ENCODE measurements at places on chromosomes 3 and 15. TPM values are rescaled to one million over a fixed set of nuclear protein-coding genes. Genes with fewer than 3 reads are reported as not detected.

TRANK1 gene
- 3.0 TPM for total RNA-seq

DNA sequence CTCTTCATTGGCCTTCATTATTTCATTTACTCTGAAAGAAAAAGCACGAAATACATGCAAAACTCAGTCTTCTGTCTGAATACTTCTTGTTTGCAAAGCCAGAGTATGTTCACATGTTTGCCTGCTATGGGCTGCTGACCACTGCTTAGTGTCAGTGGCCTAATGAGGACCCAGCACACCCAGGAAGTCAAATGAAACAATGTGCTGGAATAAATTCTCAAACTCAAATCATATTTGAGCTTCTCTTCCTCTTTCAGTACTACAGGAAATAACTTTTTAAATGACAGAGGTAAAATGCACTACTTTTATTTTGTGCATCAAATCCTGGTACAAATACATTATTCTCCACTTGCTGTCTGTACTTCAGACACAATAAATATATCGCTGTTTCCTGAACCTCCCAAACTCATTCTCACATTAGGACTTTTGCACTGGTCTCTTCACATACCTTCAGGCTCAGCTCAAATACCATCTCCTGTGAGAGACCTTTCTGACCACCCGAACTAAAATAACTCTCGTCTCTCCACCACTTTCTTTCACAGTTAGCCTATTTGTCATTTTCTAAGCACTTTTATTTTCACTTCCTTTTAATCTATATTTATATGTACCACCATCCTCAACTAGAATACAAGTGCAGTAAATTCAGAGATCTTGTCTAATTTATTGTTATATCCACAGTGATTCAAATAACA lies 176.8 kb downstream of the TUSC7 start:
- no peak for DNase-seq

ZNF660 gene
- total RNA-seq, result 0.51 TPM

DNA sequence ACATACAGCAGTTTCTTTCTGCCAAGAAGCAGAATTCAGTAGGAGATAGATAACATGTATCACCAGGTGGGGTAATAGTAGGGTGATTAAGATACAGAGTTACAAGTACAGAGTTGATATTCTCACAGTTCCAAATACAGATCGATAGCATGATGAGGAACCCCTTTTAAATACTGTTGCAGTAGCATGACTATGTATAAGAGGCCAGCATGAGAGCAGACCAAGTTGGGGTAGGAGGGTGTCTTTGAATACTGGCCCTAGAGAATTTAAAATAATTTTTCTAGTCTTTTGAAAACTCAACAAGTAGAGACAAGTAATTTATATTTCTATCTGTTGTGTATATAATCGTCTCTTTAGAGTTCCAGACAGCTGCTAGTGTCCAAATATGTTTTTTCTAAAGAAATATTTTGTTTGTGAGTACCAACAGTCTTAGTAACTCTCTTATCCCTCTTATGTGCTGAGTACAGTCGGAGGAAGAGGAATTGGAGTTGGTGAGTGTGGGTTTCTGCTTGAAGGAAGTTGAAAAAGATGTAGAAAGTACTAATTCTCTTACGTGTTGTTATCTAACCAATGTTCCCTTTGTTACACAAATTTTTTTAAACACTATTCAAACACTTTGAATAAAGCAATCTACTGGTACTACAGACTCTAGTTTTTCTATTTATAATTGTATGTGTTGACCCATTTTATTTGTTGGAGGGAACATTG lies 30.2 kb downstream of the LYSMD4 start:
- peak; percentile 5 for DNase-seq

DNA sequence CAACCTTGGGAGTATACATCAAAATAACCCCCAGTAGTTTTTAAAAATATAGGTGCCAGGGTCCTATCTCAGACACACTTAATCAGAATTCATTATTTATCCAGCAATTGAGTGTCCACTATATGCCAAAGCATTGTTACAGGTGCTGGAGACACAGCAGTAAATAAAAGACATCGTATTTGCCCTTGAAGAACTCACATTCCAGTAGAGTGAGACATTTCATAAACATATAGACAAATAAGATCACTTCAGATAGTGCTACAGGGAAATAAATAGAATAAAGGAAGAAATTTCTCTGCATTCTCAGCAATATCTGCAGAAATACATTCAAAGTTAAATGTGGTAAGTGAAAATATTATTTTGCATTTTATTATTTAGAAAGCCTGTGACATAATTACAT lies 34.1 kb upstream of the ANKRD28 start:
- no peak for DNase-seq

DNA sequence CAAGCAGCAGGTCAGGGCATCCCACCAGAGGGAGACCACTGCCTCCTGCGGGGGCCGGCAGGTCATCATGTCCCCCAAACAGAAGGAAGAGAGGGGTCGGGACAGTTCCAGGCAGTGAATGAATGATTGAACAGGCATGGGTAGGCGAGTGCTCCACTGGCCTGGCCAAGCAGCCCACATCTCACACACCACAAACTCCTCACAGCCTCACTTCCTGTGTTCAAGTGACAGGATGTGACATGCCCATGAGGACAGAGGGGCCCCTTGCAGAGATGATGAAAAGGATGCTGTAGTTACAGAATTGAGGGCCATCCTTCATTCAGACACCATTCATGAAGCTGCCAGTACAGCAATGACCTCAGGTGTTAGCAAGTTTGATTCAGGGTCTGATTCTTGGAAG lies 3.7 kb downstream of the IQSEC1 start:
- no peak for DNase-seq

DNA sequence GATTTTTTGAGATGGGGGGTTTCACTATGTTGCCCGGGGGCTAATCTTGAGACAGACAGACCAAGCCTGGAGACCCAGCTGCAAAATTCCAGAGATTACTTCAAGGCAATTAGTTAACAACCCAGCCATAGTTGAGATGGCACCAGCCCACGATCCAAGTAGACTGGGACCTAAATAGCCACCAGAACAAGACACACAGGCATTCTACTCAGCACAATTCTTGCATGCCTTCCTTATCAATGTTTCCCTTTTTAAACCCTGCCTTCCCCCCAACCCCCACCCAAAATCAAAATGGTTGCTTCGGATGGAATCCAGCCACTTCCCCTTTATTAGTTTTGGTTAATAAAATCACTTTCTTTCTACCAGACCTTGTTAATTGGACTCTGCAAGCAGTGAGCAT lies 28.6 kb downstream of the FAM240A start:
- no peak for DNase-seq

DNA sequence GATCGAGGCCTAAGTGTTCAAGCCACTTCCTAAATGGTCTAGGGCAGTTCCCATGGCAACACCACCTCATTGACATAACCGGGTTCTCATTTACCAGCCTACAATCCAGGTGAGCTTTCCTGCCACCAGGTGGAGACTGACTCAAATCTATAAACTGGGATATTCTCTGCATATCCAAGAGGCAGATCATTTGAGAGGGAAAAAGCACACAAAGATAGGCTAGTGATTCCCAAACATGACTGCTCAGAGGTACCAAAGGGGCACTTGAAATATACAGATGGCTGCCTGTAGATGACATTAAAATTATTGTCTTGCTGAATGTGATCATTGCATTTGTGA lies 141.3 kb upstream of the PROK2 start:
- peak; percentile 69 for DNase-seq

MYL3 gene
- not detected for total RNA-seq

DNA sequence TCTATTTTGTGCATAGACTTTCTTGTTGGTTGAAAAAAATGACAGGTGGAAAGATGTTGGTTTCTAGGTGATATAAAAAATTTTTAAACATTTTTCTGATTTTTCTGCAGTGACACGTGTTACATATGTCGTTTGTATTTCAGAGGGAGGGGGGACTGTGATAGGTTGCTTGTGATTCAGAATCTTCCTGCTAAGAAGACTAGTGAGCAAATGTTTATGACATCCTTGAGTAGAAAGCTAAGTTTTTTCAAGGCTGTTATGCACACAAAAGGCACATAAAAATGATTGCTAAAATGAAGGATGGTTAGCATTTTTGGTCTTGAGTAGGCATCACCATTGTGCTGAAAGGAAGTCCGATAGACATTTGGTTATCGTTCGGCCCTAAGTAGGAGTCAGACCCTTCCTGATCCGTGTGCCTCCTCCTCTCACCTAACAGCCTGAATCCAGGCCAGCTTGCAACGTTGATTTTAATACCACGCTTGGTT lies 1.5 kb downstream of the ZNF639 start:
- DNase-seq, result peak; percentile 42

DNA sequence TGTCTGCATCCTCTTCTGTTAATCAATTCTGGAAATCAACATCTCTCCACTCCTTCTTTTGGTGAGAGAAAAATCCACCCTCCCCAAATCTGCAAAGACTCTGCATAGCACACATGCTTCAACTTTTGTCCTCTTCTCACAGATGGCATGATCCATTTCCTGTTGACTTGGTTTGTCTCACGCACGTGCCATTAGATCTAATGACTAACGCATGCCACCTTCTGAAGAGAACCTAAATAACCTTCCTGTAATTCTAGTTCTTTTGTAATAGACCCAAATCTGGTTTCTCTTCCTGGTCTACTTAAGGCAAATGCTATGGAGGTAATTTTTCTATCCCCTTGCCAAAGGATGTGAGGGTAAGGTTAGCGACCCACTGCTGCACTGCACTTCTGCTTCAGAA lies 51.0 kb upstream of the ATOSA start:
- DNase-seq, result peak; percentile 22

GRCh38 chr3:53072653-53073552 lies 27.0 kb upstream of the SFMBT1 start:
- peak; percentile 59 for DNase-seq

DNA sequence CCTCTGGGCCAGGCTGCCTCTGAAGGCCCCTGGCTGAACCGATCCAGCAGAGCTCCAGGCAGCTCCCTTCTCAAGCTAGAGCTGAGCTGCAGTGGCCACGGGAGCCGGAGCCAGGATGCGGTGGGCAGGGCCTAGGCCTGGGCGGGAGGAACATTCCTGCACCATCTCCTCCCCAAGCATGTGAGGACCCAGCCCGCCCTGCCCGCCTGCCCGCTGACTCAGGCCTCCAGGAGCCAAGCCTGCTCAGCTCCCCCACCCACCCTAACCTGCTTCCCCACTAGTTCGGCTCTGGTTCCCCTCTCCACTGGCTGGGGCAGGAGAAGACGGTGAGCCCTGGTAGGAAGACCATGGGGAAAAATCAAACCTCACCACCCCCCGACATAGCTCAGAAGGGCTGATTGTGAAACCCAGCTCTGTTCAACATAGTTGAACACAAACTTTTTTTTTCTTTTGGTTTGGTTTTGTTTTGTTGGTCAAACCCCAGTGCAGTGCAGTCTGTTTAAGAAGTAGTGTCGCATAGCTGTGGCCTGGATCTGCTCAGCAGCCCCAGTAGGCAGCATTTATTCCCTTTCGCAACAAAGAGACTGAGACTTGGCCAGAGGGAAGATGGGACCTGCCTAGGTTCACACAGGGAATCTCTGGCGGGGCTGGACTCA lies 13.5 kb downstream of the SNX33 start:
- peak; percentile 93 for DNase-seq

DNA sequence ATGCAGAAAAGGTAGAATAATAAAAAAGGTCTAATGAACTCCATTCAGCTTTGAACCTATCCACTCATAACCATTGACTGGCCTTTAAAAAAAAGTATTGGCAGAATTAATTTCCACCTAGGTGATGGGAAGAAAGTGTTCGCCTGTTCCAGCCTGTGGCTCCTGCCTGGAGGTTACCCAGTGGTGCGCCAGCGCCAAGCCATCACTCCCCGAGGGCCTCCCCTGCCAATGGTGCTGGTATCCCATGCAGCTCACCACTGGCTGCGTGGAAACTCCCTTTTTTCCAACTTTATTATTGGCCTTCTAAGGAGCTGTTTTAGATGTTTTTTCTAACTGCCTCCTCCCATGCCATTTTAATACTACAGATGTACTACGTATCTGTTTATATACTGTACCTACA lies 29.4 kb downstream of the NIPA2 start:
- no peak for DNase-seq

GRCh38 chr15:38176155-38176554 lies 76.5 kb upstream of the SPRED1 start:
- DNase-seq, result peak; percentile 35

CPLX3 gene
- not detected for total RNA-seq

- DNase-seq, result no peak
These were observed 474.3 kb downstream of the RSL24D1 start for GRCh38 chr15:54722342-54722986.

DNA sequence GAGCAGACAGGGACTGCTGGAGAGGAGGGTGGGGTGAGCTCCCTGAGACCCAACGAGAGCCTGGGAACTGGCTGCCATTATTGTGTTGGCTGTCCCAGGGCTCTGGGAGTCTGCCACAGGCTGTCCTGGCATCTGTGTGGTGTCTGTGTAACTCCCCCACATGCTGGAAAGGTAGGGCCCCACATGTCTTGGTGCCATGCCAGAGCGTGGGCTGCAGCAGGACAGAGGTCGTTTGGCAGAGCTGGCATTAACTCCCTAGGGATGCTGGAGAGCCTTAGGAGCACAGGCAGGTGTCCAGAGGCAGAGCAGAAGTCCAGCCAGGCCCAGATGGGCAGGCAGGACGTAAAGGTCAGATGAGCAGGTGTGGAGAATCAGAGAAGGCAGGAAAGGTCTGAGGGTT lies 9.7 kb downstream of the TIMP4 start:
- DNase-seq, result no peak

DNA sequence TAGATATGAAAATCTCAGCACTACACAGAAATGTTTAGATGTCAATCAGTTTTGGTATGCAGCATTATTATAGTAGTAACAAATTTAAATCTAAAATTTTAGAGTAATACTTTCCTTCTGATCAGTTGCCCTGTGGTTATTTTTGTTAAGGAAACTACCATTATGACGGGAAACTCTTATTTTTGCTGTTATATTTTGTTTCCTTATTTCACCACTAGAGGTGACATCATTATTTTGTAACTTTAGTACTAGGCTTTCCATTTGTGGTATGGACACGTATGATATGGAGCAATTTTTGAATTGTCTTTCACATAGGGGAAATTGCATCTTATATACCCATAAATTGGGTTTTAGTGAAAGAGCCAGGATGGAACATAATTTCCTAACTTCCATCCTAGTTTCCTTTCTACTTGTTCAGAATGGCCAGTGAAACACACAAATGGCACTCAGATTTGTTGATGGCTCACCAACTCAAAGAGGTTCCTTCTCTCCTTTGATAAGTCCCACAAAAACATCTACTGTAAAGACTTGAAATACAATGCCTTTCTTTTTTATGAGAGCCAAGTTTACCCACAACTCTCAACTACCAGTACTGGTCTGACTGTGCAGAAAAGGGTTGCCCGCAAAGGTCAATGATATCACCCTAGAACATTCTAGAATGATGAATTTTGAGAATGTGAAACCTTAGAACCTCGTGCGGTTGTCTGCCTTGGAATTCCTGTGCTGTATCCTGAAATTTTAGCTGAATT lies 19.4 kb upstream of the PPP4R2 start:
- DNase-seq, result no peak

DNA sequence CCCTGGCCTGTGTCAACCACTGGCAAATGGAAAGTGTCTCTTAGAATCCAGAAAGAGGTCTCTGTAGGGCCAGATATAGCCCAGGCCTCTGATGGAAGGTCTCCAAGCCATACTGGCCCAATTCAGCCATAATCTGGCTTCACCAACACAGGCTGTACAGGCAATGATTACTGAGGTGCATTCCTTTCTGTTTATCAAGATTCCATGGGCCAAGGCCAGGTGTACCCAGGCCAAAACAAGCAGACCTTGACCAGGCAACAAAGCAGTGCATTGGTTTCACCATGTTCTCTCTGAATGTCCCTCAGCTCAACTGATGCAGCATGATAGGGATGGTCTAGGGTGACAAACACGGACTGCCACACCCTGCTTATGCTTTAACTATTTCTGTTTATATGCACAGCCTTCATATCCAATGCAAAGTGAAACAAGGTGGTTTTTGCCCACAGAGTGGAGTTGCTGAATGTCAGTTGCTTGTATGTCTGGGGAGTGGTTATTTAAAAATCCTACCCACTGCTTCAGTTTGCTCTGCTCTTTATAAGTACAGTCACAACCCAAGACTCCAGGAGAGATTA lies 25.2 kb downstream of the CCNL1 start:
- no peak for DNase-seq

All from mammary epithelial cell (primary cell).